ENCODE measurements at places on chromosomes 2 and 18. TPM values are rescaled to one million over a fixed set of nuclear protein-coding genes. Genes with fewer than 3 reads are reported as not detected.

CRACDL gene
- total RNA-seq, result not detected

DNA sequence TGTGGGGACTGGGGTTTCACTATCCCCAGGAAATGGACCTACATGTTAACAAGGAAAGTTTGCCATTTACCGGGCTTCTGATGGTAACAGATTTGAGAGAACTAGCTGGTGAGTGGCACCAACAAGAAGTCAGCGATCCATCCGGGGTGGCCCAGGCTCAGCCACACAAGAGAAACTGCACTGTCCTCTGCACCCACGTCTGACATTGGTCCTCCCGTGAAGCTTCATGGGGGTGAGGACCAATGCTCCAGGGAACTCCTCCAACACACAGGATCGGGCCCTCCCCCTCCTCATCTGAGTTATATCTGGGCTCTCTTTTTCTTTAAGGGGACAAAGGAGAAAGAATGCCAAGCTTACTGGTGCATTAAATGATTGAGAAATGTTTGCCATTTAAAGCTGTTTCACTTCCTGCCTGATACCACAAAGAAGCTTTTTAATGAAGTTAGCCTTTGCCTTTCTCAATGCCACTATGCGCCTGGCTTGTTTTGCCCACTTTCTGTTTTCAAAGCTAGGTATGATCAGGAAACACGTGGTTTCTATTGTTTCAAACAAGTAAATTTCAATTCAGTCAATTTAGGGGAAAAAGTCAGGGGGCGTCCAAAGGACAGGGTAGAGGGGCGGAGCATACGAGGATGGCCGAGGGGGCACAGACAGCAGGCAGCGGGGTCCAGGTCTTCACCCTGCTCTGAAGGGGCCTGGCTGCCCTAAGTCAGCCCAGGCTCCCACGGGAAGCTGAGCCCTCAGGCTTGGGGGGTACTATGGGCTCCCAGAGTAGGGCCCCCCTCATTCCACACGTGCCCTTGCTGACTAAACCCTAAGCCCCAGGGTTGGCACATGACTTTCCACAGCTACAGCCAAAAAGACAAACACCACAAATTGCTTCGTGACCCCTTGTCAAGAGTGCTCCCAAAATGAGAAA is 204.0 kb upstream of the ID2 start:
- DNase-seq, result no peak

- peak; percentile 66 for DNase-seq
Observed at GRCh38 chr2:239316562-239317465, 84.0 kb downstream of the HDAC4 start.

DNA sequence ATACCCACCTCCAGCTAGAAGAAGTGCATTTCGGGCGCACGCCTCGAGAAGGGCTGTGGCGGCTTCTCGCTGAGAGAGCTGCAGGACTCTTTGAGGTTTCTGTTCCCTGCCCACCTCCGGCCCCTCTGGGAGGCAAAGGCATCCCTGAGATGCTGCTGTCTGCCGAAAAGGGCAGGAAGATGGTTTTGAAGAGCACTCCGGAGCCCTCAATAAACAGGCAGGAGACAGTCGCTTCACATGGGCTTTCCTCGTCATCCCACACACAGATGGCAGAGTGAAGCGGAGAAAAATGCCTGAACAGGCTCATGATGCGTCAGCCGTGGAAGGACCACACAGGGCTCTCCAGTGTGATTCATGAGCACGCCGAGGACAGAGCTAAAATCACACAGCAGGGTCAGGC is 25.4 kb upstream of the GLI2 start:
- peak; percentile 83 for DNase-seq

DNA sequence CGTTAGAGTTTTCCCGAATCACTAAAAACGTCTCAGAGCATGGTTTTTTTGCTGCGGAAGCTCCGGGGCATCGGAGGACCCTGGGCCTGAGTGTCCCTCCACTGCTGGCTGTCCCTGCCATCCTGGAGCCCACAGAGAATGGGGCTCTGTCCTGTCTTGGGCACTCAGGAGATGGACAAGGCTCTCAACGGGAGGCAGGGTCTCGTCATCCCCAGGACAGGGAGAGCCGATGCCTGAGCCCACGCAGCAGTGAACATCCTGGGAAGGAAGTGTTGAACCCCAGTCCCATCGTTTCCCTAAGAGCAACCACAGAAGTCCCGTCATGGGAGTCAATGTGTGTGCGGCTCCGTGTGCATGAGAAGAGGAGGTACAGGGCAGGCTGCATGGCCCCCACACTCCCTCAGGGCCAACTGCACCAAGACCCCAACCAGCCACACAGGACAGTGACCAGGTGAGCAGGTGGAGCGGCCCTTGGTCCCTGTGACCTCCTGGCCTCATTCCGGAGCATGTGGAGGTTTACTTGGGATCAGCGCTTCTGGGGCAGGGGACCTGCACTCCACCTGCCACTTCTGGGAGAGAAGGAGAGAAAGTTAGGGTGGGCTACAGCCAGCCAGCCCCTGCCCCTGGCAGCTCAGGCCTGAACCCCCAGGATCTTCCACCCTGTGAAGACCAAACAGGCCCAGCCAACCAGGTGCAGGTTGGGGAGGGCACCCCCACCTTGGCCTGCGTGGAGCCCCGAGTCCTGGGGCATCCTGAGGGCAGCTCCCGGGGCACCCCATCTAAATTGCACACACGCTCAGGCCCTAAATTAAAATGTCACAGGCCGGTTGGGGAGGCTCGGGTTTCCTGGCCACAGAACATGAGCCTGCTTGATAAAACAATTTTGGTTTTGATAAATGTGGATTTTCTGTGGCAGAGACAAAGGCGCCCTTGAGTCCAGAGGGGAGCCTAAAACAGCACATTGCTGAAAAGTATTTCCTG is 3.1 kb upstream of the SNED1 start:
- no peak for DNase-seq

DNA sequence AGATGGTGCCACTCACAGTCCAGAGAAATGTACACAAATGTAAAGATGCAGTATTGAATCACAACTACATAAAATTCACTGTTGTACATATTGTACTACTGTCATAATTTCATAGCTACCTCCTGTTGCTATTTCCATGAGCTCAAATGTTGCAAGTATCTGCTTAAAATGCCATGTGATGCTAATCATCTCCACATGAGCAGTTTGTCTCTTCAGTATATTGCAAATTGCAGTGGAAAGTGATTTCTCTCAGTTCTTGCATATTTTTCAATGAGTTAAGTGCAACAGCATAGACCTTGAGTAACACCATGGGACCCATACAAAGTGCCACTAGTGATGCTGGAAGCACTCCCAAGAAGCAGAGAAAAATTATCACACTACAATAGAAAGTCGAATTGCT is 51.9 kb downstream of the MAIP1 start:
- DNase-seq, result no peak

GPD2 gene
- total RNA-seq, result 218 TPM

- no peak for DNase-seq
Observed at GRCh38 chr2:54330926-54331835, 75.2 kb upstream of the TSPYL6 start.

GLI2 gene
- total RNA-seq, result 20.0 TPM

DNA sequence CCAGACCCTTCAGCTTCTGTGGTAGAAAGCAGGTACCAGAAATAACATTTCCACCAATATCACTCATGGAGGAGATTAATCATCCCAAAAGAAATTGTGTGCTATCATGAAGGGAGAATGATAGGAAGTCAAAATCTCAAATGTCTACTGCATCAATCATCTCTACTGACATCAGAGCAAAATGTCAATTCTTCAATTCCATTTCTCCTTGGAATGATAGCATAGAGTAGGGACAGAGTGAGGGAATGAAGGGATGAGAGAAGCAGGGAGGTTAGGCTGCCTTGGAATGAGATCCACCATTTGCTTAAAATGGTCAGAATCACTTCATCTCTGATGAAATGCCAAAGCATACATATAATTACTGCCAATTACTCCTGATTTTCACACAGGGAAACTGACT is 371.8 kb upstream of the ACVR2A start:
- no peak for DNase-seq

IL1R2 gene
- not detected for total RNA-seq

- no peak for DNase-seq
Observed at GRCh38 chr2:201407265-201407664, 44.0 kb downstream of the TRAK2 start.

DNA sequence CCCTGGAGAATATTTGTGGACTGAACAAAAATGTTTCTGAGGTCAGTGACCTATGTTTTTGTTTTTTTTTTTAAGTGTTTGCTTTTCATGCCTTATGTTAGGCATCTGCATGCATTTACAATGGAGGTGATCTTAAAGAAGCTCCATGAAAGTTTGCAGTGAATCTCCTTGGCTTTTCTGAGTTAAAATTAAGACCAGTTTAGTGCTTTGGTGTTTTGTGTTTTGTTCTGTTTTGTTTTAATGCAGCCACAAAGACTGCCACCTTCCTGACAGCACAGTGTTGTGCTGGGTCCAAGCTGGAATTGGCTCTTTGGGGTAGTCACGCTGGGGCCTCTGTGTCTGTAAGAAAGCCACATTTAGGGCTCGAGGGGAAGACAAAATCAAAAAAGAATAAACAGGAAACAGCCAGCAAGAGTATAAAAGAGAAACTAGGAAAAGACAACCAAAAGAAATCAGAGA is 396.2 kb downstream of the ARHGAP15 start:
- peak; percentile 49 for DNase-seq

LHCGR gene
- not detected for total RNA-seq

DNA sequence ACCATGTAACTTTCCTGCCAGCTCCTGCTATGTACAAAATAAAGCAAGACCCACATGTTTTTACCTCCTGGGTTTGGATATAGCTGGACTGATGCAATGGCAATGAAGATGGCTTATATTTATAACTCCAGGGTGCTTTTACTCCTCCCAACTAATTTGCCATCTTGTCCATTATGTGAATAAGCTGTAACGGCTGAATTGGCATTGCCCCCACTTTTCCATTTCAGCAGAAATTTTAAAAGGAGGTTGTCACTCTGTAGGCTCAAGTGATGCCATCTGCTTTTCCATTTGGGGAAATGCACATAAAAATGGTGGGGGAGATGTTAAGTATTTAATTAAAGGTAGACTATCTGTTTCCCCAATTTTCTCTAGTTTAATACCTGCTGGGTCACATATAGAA is 345.5 kb downstream of the ERBB4 start:
- DNase-seq, result no peak

GRCh38 chr2:201926067-201926466 is 107.6 kb upstream of the FZD7 start:
- no peak for DNase-seq

GRCh38 chr2:143150287-143150686 is 21.1 kb downstream of the ARHGAP15 start:
- no peak for DNase-seq

GRCh38 chr2:12930391-12930790 is 213.7 kb downstream of the TRIB2 start:
- no peak for DNase-seq

SPDYA gene
- total RNA-seq, result 0.28 TPM

CKAP2L gene
- 25.1 TPM for total RNA-seq

GRCh38 chr2:164479460-164479859 is 141.8 kb downstream of the GRB14 start:
- DNase-seq, result no peak

TSPYL6 gene
- not detected for total RNA-seq

TFPI gene
- total RNA-seq, result 82.1 TPM

GRCh38 chr2:153431114-153431513 is 47.4 kb downstream of the RPRM start:
- no peak for DNase-seq

CCDC68 gene
- total RNA-seq, result not detected

GRCh38 chr2:16194530-16194929 is 254.2 kb downstream of the MYCN start:
- no peak for DNase-seq

DNA sequence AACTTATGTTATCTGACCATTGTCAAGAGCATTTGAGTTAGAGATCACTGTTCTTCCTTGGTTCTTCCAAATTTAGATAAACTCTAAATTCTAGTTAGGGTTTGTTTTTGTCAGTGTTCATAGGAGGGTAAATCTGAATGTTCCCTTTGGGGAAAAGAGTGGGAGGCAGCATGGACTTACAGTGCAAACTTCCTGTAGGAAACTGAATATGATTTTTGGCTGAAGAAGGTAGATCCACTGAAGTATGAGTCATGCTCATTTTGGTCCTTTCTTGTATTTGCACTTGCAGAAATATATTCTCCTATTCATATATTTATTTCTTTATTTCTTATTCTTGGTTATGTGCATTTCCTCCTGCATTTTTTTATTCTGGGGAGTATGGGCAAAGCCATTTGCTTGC is 27.3 kb downstream of the CCDC85A start:
- DNase-seq, result no peak

DNA sequence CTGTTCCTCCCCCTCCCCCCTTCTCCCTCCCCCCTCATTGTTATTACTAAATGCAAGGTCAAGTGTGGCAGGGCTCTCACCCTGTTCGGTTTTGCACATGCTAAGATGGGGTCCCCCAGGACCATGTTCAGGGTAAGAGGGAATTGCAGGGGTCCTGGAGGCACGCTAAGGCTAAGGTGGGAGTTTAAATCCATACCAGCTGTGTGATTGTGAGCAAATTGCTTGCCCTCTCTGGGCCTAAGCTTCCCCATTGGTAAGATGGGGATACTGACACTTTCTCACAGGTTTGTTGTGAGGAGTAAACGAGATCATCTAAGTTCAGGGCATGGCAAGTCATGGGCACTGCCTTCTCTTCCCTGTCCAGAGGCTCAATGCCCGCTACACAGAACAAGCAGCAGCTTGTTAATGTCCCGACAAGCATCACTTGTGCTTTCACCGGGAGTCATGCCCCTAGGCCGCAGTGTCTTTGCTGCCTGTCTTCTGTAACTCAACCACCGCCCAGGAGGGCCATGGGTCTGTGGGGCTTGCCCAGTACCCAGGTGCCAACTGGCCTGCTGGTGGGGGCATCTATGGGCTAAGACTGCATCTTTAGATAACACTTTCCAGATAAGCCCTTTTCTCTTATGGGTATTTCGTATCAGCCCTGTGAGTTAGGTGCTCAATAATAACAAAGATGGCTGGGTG is 279.1 kb downstream of the MYCN start:
- DNase-seq, result no peak

GRCh38 chr2:124476291-124476690 is 451.2 kb downstream of the CNTNAP5 start:
- DNase-seq, result no peak

- DNase-seq, result no peak
Observed at GRCh38 chr2:71330585-71331330, 824 bp upstream of the ZNF638 start.

DNA sequence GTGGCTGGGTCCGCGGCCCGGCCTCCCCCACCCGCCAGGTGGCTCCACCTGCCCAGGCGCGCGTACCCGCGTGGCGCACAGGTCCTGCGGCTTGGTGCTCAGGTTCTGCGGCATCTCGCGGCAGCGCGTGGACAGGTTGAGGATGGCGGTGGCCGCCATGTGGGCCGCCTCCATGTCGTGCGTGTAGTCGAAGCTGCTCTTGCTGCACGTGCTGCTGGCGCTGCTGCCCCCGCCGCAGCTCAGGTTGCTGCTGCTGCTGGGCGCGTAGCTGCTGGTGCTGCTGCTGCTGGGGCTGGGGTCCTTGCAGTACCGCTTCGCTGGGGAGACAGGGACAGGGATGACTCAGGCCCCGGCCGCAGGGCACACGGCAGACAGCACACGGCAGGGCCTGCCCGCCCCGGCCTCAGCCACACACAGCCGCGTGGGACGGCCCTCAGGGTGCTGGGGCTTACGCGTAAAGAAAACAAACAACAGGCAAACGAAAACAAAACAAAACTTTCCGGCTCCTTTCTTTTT is 147.7 kb upstream of the PXDN start:
- DNase-seq, result peak; percentile 50
